NCI-H526 (cell line): ENCODE measurements at places on chromosomes 16 and 17.

- no peak for DNase-seq
Measured at GRCh38 chr16:51666821-51667220, 515.8 kb upstream of the SALL1 start.

- DNase-seq, result no peak
Measured at GRCh38 chr16:69005641-69006355, 99.7 kb upstream of the HAS3 start.

GRCh38 chr17:50842506-50843149 is 7.2 kb downstream of the WFIKKN2 start:
- DNase-seq, result no peak

- no peak for DNase-seq
Measured at GRCh38 chr16:27448532-27449433, 46.8 kb downstream of the IL21R start.

DNA sequence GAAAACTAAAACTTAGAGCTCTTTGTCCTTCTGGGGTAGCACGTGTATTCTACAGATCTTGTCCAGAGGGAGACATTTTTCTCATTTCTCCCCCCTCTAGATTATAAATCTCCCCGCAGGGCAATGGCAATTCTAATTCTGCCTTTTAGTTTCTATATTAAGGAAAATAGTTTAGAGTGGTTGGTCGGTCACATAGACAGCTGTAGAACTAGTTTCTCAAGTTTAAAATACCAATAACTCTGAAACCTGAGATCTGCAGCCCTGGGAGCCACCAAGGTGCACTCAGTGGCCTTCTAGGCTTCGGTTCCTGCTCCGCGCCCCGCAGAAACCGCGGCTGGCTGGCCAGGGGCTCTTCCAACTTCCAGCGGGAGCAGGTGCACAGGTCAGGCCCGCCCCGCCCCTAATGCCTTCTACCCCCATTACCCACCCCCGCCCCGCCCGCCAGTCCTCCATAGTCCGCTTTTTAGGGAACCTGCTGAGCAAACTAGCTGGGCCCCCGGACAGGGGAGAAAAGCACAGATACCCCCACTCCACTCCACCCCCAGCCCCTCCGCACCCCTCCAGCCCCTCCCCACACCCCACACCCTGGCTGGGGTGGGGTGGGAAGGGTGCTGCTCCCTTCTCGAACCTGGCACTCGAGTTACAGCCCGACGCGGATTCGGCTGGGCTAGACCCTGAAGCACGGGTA is 431 bp downstream of the SLFN11 start:
- peak; percentile 86 for DNase-seq

- no peak for DNase-seq
Measured at GRCh38 chr16:59058250-59058649, 324.1 kb upstream of the GOT2 start.

- DNase-seq, result no peak
Measured at GRCh38 chr17:56173958-56174835, 20.9 kb downstream of the ANKFN1 start.

GRCh38 chr16:81995651-81996050 is 15.6 kb downstream of the SDR42E1 start:
- no peak for DNase-seq

DNA sequence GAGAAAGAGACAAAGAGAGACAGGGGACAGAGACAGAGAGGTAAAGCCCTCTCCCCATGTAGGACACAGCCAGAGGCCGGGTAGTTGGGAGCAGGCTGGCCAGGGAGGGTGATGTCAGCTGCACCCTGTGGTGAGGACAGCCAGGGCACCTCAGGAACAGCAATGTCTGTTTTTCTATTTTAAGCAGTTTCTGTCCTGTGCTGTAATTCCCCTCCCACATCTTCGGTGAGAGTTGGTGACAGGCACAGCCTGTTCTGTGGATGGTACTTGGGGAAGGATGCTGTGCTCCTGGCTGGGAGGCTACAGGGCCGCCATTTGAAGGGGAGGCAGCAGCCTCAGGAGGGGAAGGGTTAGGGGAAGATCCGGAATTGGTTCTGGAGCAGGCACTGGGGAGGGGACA is 163.5 kb downstream of the SDK2 start:
- DNase-seq, result no peak

DNA sequence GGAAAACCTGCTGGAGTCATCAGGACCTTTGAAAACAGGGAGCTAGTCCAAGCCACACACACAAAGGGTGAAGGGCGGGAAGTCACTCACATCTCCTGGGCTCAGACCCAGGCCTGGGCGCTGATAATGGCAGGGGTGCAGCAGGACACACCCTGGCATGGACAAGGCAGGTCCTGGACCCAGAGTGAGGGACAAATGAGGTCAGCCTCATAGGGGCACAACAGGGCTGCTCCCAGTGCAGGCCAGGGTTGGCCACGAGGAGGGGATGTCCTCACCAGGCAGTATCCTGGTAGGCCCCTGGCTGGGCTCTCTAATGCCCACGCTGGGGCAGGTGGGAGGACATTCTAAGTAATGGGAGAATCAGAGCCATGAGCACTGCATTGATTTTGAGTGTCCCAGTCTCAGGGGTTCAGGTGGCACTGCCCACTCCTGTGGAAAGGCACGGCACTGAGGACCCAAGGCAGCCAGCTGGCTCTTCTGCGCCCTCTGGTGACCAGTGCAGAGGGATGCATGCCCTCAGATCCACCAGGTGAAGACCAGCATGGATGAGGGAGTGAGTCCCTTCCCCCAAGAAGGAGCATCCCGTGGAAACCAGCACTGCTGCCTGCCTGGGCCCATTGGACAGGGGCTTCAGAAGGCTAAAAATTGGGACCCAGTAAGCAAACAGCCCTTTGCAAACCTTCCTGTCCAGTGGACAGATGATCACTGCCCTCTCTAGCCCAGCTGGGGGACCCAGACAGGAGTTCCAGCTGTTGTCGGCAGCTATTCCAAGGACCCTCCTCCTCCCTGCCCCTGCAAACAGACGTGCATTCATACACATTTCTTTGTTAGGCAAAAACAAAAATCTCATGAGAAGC is 23.4 kb upstream of the SREBF1 start:
- DNase-seq, result peak; percentile 59

DNA sequence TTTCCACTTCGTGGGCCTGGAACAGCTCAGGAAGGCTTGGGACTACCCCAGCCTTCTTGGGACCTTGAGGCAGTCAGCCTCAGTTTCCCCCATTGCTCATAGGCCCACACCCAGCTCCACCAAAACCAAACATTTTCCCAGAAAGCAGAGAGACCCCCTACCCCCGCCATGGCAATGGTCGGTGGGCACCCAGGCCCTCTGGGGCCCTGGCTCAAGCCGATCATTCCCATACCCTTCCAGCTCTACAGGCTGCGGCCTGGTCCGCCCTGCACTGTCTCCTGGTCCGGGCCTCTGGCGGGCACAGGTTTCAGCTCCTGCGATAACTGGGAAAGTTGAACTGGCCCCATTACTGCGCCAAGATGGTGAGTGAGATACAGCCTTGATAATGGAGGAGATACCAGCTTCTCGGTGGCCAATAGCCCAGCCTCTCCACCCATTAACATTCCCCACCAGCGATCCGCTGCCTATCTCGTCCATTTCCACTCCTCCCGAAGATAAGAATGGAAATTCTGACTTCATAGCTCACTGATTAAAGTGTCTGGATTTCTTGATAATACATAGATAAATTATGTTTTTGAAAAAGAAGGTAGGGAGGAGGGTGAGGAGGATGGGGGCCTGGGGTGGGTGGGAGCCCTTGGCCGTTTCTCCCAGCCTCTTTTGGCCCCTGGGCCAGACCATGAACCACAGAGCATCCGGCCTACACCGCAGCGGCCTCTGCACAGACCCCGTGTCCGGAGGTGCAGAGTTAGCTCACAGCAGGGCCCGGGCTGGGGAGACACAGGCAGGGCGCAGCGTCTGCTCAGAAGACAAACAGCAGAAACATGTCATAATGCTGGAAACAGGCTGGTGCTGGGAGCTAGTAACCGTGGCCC is 11.6 kb downstream of the ZFPM1 start:
- no peak for DNase-seq

DNA sequence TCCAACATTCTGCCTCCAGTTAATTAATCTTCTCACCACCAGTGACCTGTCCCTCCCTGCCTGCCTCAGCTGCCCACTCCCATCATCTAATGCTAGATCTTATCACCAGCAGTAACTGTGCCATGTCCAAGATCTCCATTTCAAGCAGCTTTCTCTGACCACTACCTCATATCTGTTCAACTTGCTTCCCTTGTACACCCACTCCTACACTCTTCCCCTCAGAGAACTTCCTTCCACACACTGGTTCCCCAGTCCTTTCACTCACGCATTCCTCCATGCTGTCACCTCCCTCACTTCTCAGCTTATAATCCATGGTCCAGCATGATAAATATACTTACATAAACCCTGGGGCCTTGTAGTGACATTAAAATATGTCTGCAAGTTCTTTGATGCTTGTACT is 31.8 kb upstream of the DYNLL2 start:
- no peak for DNase-seq

GRCh38 chr17:7421186-7421585 is 1.1 kb downstream of the SPEM1 start:
- DNase-seq, result no peak

- peak; percentile 63 for DNase-seq
Measured at GRCh38 chr17:56913353-56913866, 439 bp downstream of the TRIM25 start.
